Stimulated activated CD4-positive, alpha-beta T cell treated with anti-CD3 and anti-CD28 coated beads, Interleukin-2, amount 100 ng/mL, for 4 hours (primary cell): ENCODE measurements at places on chromosomes 4 and X.

- no peak for DNase-seq
Measured at GRCh38 chrX:12443534-12444098, 305.3 kb downstream of the FRMPD4 start.

DNA sequence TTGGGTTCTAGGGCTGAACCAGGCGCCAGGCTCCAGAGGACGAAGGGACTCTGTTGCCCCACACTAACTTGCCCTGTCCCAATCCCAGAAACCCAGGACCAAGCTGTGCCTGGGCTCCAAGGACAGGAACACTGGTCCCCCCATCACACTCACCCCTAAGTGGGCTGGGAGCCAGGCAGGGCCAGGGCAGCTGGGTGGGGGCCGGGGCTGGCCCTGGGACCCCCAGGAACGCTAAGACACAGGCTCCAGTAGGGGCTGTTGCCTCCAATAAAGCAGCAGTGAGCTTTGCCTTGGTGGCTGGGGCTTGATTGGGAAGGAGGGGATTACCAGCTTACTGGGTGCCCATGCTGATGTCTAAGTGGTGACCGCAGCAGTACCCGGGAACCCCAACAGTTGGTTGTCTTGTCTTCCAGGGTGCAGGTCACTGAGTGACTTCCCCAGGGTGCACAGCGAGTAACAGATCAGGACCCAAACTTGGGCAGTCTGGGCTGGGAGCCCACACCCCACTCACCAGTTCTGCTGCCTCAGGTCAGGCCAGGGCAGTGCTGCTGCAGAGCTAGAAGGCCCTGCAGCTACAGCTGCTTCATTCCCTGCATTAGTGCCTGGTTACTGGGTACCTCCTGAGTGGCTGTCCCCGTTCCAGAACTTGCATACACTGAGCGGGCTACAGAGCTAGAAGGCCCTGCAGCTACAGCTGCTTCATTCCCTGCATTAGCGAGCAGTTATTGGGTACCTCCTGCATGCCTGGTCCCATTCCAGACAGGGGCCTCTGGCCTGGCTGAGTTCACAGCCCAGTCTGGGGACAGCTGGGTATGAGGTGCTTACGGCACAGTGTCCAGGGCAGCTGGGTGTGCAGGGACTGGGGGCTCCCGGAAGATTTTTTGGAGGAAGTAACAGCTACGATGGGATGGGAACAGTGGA lies 9.4 kb upstream of the ADD1 start:
- DNase-seq, result no peak

DNA sequence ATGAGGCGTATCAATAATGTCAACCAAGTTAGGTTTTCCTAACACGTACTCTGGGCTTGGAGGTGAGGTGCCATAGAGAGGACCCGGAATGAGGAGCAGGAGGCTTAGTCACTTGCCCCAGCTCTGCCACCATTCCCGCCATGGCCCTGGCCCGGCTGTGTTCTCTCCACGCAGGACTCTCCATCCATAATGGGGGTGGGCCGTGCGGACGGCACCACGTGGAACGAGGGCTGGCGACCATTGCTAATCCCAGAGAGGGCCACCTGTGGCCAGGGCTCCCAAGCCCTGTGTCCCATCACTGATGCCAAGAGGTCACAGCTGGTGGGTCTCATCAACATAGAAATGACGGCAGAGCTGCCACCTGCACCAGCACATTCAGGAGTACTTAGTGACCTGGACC lies 76.4 kb downstream of the JAKMIP1 start:
- no peak for DNase-seq

GRCh38 chrX:47146936-47147859 lies 2.2 kb downstream of the RBM10 start:
- DNase-seq, result no peak

GRCh38 chr4:123976285-123976684 lies 579.7 kb downstream of the SPRY1 start:
- DNase-seq, result no peak

DNA sequence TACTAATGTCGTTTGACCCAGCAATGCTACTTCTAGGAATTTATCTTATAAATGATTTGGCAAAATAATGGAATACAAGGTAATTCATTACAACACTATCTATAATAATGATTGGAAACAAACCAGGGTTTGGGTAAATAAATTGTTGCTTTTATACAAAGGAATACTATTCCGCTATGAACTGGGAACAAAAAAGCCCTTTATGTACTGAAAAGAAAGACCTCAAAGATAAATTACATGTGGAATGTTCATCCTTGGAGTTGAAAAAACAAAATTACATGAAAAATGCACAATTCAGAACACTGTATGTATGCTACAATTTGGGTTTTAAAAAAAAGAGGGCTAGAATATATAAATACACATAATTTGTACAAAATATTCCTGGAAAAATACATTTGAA lies 5.2 kb upstream of the NUP54 start:
- no peak for DNase-seq

DNA sequence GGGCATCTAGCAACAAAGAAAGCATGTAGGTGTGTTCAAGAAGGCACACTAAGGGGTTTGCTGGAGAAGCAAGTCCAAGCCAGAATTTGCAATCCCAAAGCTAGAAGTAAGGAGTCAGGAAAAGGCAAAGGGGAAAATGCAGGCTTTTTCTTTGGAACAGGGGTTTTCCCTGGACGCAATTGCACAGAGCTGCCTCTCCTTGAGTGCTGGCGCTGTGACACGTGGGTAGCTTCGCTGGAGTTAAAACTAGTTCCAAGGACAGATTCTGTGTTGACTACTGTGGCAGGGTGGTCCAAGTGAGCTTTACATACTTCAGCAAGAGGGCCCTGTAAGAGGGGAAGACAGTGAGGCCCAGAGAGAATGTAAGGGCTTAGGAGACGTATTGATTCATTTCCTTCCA lies 277.1 kb downstream of the ADGRA3 start:
- DNase-seq, result no peak

DNA sequence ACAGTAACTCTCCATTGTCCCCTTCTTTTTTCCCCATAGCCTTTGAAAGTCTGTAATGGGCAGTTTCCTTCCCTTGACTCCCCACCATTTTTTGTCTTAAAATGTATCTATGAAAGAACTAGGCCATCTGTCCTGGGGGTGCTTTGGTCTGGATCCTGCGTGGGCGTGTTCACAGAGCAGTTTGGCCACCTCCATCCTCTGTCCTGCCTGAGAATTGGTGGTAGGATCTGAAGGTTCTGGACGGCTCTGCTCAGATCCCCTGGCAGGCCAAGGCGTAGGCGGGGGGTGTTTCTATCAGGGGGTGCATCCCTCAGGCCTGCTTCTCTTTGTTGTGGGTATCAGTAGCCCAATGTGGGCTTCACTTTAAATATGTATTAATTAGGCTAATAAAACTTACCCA lies 107.1 kb downstream of the FAM193A start:
- DNase-seq, result no peak
